ENCODE measurements at places on chromosomes 11 and 22.

- DNase-seq, result no peak
- H3K27me3 ChIP-seq, result no peaks in the 10 kb centered on the region
- no peak overlapping the region for H3K4me3 ChIP-seq
Observed at GRCh38 chr22:21052715-21053459, 7.1 kb downstream of the LRRC74B start.

DNA sequence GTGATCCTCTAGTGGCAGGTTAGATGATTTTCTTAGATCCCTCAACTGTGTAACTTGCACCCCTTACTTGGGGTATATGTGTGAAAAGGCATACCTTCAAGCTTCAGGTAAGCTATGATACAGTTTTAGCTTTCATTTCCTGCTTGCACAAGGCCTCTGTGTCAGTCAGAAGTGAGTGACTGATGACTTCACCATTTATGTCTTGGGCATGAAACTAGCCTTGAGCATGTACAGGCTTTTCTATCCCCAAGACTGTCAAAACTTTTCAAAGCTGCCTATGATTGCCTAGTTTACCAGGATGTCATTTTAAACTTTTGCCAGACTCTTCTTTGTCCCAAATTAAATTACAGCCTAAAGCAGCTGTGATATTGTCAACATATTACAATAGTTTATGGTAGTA, 286.1 kb upstream of the CNTN5 start:
- no peak for DNase-seq
- no peaks in the 10 kb centered on the region for H3K27me3 ChIP-seq
- no peak overlapping the region for H3K27ac ChIP-seq

DNA sequence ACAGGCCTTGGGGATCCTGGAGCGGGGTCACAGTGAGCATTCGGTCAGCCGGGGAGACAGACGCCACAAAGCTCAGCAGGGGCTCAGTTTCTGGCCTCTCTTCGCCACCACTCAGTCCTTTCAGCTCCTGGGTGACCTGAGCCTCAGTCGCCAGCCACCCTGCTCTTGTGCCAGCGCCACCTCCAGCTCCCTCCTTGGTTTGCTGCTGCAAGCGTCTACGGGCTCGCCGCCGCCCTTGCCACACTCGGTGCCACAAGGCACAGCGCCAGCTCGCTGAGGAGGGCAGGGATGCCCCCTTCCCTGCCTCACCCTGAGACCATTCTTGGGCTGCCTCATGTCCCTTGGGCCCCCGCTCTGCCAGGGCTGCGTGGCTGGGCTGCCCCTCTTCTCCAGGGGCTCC, 1.5 kb upstream of the EEF1G start:
- no peaks in the 10 kb centered on the region for H3K27me3 ChIP-seq
- no peak for DNase-seq
- H3K27ac ChIP-seq, result peak overlapping the region; percentile 98
- H3K4me3 ChIP-seq, result peak overlapping the region; percentile 81

DNA sequence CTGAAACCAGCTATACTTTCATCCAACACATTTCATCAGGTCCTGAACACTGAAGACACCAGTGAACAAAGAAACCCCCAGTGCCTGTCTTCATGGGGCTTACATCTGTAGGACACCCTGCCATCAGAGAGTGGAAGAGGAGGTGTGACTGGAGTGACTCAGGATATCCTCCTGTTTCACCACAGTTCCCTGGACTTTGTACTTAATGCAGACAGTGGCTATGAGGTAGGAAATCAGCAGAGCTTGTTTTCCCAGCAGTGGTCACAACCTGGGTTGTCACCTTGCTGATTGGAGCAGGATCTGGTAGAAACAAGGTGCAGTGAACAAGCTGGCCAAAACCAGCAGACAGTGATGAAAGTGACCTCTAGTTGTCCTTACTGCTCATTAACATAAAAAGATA, 128.8 kb downstream of the KIRREL3 start:
- H3K27ac ChIP-seq, result no peak overlapping the region
- no peaks in the 10 kb centered on the region for H3K4me1 ChIP-seq
- H3K4me3 ChIP-seq, result no peak overlapping the region
- no peak for DNase-seq
- 0 out of 2 replicates have a peak, but pooled peaks cover 2% of the 10 kb centered on the region for H3K27me3 ChIP-seq
- H3K36me3 ChIP-seq, result no peaks in the 10 kb centered on the region

DNA sequence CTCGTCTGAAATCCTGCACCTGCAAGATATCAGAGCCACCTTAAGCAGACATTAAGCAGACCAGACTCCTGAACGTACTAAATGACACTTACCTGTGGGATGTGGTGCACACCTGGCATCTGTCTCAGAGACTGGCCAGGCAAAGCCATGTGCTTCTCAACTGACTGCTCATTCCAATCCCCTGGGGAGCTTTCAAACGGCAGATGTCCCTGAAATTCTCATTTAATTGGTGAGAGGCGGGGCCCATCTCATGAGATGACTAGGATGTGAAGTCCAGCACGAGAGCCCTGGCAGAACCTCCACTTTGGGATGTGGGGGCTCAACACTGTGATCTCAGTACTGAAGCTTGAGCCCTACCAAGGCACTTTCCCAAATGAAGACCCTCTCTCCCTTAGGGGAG, 84.9 kb upstream of the HMGXB4 start:
- no peak overlapping the region for H3K27ac ChIP-seq
- no peak overlapping the region for H3K4me3 ChIP-seq
- no peaks in the 10 kb centered on the region for H3K27me3 ChIP-seq
- DNase-seq, result no peak
- no peaks in the 10 kb centered on the region for H3K4me1 ChIP-seq

DNA sequence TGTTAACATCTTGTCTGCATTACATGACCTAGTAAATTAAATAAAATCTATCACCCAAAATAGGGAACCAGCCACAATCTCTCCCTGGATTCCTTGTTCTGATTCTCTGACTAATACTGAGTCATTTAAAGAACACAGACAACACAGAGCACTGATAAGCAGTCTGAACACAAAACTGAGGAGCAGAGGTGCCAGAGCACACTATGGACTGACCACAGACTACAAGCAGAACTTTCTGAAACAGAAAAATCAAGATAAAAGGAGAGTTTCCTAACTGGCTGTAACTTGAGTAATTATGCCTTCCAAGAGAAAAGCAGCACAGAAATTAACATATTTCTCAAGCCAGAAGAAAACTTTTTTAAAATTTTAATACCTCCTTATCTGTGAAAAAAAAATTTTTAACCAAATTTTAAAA, 128.8 kb downstream of the SGSM3 start:
- H3K27ac ChIP-seq, result peak overlapping the region; percentile 90
- DNase-seq, result peak; percentile 85
- H3K4me1 ChIP-seq, result peaks cover 32% of the 10 kb centered on the region

DNA sequence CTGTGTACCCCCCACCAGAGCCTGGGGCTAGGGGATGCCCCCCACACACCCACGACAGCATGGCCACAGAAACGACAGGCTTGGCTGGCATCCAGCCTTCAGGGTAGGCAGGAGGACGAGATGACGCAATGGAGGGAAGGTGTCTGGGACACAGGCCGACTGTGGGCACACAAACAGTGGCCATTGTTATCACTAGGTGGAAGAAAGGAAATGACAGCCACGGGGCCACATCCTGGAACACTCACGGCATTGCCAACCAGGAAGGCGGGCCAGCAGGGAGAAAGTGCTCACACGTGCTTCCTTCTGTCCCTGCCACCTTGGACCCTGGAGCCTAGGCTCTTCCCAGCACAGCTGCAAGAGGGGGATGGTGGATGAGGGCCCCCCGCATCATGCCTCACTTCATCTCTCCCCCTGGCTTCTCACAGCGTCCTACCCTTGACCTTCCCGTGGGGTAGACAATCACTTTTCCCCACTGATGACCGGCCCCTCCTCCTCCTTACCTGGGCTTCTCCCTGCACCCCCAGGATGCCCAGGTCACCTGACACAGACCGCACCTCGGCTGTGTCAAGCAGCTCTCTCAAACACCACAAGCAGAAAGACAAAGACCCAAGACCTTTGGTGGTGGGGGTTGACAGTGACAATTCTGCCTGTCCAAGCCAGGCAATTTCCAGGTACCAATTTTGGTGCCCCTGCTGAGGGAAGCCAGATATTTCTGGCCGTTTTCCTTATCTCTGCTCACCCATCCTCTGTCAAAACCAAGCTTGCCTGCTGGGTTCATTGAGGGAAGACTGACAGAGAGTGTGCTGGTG, 8.6 kb downstream of the PLA2G6 start:
- H3K27me3 ChIP-seq, result no peaks in the 10 kb centered on the region
- H3K27ac ChIP-seq, result peak overlapping the region; percentile 57

DNA sequence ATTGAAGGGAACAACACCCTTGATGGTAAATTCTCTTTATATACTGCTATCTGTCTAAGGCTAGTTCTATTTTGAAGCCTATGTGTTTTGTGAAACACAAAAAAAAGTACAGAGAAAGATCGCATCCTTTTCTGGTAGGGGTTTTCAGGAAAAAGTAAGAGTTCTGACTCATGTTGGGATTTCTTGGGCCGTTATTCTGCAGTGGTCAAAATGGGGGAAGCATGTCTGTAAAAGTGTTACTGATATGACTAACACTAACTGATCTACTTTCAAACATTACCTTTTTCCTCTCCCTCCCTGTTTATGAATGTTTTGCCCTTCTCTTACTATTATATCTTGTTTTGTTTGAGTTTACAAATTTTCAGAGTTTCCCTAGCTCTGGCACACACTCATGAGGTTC, 53.9 kb downstream of the CTNND1 start:
- H3K4me3 ChIP-seq, result no peak overlapping the region
- DNase-seq, result no peak
- no peaks in the 10 kb centered on the region for H3K27me3 ChIP-seq

DNA sequence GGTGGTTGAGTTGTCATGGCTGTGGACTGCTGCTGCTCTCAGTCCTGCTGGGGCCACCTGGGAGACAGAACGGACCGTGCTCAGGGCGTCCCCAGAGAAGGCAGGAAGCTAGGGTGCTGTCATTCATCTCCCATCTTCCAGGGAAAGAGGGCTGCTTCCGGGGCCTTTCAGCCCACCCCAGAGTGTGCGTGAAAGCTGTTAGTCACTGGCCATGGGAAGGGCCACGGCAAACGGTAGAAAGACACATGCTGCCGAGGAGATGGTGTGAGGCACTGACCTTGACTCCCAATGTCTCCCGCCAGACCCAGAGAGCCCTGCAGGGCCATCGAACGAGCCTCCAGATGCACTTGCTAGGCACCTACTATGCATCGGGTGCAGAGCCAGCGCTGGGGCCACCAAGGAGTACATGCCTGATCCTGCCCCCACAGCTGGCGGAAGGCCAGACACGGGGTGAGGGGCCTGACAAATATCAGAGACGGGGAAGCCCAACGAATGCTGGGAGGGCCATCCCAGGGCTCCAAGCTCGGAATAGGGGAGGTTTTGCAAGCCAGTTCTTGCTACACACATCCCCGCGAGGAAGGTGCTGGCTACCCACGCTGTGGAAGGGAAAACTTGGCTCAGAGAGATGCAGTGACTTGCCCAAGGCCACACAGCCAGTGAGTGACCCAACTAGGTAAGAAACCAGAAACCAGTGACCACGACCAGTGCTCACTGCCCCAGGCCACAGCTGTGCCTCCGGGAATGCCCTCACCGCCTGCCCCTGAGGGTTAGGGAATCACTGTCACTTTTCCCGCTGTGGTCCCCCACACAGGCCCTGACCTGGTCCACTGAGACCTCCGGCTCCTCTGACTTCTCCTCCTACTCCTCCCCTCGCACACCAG, 10.1 kb downstream of the RAC2 start:
- no peak overlapping the region for H3K27ac ChIP-seq
- H3K36me3 ChIP-seq, result no peaks in the 10 kb centered on the region
- no peak for DNase-seq
- H3K27me3 ChIP-seq, result no peaks in the 10 kb centered on the region
- peaks cover 17% of the 10 kb centered on the region for H3K4me1 ChIP-seq

DNA sequence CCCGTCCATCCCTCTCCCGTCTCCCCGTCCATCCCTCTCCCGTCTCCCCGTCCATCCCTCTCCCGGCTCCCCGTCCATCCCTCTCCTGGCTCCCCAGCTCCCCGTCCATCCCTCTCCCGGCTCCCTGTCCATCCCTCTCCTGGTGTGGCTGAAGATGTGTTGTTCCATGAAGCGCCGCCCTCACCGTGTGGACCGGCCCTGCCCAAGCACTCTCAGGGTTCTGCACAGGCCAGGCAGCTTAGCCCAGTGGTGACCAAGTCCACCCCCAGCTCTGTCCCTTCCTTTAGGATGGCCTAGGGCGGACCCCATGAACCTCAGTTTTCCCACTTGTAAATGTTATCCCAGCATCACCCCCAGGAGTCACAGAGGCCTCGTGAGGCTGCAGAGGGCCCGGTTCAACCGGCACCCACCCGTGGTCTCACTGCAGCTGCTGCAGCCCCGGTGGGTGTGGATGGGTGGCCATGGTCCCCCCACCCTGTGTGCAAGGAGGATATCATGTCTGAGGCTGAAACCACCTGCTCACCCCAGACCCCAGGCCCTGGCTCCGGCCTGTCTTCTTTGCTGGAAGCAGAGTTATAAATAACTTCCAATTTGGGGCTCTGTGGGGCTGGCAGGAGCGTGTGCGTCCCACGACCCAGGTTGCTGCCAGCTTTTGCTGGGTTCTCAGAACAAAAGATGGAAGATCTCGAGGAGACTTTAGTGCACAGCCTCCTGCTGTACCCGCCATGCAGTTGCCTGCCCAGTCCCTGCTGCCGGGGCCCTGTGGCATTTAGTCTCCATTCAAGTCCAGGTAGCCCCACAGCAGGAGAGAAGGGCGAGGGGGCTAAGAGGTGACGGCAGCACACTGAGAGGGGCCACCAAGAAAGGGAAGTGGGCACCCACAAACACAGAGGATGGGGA, 1147.8 kb downstream of the BRD1 start:
- DNase-seq, result no peak
- no peak overlapping the region for H3K4me3 ChIP-seq
- no peaks in the 10 kb centered on the region for H3K27me3 ChIP-seq
- no peaks in the 10 kb centered on the region for H3K4me1 ChIP-seq

DNA sequence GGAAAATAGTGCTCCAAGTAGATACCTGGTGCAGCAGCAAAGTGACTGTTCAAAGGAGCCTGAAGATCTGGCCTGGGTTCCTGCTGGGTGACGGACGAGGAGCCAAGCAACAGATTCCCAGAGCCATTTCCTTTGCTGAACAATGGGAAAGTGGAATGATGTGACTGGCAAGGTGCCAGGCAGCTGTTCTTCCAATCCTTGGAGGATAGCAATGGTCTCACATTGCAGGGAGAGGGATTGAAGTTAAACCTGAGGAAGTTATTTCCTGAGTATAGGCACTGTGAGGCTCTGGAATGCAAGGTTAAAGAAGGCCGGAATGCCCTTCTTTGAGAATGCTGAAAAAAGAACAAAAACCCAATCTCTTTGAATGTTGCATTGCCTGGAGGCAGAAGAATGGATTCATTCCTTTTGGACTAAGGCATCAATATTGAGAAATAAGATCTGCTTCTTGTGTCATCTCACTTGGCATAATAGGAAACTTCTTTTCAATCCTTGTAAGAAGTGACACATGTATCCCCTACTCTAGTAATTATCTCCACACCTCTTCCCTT, 223.8 kb downstream of the BLID start:
- H3K27ac ChIP-seq, result no peak overlapping the region
- no peaks in the 10 kb centered on the region for H3K27me3 ChIP-seq
- H3K4me3 ChIP-seq, result no peak overlapping the region
- DNase-seq, result no peak

Data from Panc1 (cell line).